ENCODE measurements at places on chromosomes 11 and 22. TPM values are rescaled to one million over a fixed set of nuclear protein-coding genes. Genes with fewer than 3 reads are reported as not detected.

The SLC25A45 gene
- 13.7 TPM for total RNA-seq

The KCNC1 gene
- total RNA-seq = 0.10 TPM

The GLB1L3 gene
- not detected for total RNA-seq

The CSNK2A3 gene
- total RNA-seq = 1.7 TPM

The PTPRCAP gene
- total RNA-seq = 0.34 TPM

The VPREB1 gene
- not detected for total RNA-seq

The ART1 gene
- total RNA-seq = not detected

The GPR83 gene
- 0.06 TPM for total RNA-seq

The HTR3B gene
- total RNA-seq = not detected

The MOV10L1 gene
- total RNA-seq = not detected

The APOA4 gene
- not detected for total RNA-seq

The CHRDL2 gene
- total RNA-seq = 2.5 TPM

The MYEOV gene
- 113 TPM for total RNA-seq

The NXPE4 gene
- not detected for total RNA-seq

The PCNX3 gene
- total RNA-seq = 41.2 TPM

Measured in A549 treated with CpdA at 1 μM for 4 hours (cell line).